Aorta (tissue), 5 donors: ENCODE measurements at places on chromosomes 1 and 21. TPM values are rescaled to one million over a fixed set of nuclear protein-coding genes. Genes with fewer than 3 reads are reported as not detected.

RNF186 gene
- not detected for total RNA-seq

OR2W3 gene
- 0.42 TPM for total RNA-seq

UTP11 gene
- 28.8 TPM for total RNA-seq

DNA sequence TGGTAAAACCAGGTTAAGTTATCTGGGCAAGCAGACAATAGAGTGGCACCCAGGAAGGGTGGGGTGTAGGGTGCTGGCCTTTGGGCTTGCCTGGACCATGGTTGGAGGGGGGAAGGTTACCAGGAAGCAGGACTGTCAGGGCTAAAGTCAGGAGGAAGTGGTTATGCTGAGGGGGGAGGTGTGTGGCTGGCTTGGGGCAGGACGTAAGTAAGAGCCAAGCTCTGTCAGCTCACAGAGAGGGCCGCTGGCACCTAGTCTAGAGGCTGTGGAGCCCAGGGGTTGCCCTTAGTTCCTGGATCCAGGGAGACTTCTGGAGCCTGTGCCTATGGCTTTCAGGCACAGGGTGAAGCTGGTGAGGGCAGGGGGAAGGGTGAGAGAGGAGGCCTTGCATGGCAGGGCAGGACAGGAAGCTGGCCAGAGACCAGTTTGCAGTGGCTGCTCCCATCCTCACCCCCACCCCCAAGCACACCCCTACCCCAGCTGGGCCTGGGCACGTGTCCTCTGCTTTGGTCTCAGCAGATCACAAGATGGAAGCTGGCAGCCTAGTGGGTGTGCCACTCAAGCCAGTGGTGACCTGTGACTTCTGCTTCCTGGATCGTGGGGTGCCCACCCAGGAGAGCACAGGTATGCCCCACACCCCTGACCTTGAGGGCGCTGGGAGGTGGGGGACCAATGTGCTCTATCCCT is 20.5 kb upstream of the SMYD3 start:
- H3K4me3 ChIP-seq: no peak overlapping the region
- DNase-seq: no peak
- H3K27ac ChIP-seq: no peak overlapping the region
- no peaks in the 10 kb centered on the region for H3K27me3 ChIP-seq
- H3K4me1 ChIP-seq: no peaks in the 10 kb centered on the region
- no peaks in the 10 kb centered on the region for H3K36me3 ChIP-seq

DNA sequence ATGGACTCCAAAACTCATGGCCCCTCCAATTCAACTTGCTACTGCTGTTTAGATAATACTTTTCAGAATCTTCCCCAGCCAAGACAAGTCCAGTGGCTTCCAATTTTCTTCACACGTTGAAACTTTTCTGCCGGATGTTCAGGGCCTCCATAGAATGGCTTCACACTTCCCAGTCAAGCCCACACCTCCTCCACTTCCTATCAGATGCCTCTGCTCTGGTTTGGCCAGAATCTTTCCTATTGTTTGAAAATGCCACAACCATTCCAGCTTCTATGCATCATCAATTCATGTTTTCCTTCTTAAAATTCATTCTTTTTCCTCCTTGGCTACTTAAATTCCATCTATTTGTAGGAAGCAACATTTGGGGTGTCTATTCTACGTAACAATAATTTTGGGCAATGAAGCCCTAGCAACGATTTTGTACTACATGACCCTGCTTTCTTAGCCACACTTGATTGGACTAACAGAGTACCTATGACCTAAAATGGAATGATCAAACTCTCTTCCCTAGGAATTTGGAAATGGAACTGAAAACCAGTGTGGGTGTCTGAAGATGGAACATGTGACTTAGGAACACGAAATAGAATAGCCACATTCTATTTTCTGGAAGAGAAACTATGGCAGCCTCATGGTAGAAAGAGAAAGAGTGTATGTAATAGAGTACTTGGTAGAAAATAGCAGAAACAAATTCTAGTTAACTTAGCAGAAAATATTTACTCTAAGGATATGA is 74.1 kb upstream of the CNIH3 start:
- no peak for DNase-seq
- H3K27ac ChIP-seq: no peak overlapping the region
- no peak overlapping the region for H3K4me3 ChIP-seq
- H3K36me3 ChIP-seq: no peaks in the 10 kb centered on the region
- H3K4me1 ChIP-seq: no peaks in the 10 kb centered on the region
- no peaks in the 10 kb centered on the region for H3K27me3 ChIP-seq

DENND2C gene
- 3.6 TPM for total RNA-seq

DNA sequence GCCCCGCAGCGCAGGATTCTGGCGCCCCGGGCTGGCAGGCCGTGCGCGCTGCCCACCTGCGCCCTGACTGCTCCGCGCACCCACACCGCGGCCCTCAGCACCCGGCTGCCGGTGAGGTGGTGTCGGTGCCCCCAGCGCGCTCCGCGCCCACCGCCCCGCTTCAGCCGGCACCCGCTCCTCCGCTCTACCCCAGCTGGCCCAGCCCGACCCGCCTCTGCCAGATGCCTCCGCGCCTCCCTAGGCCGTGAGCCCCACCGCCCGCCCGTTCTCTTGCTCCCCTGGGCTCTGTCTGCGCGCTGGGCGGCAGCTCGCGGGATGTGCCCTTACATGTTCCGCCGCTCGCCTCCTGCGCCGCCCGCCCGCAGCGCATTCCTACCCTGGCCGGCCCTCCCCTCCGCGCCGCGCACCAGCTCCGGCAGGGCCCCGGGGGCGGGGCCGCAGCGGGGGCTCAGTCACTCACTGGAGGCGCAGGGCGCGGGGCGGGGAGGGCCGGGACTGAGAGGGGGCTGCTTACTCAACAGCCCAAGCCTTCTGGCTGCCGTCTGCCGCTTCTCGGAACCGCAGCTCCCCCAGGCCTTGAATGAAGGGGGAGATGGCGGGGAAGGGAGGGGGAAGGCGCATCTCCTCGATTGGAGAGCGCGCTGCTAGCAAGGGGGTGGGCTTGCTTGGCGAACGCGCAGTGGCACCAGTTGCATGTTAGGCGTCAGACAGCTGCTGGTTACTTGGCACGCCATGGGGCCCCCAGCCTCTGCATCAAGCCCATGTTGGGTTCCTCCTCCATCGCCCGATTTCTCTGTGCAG is at the start of gene PHLDA3:
TSS of gene PHLDA3 (minus strand) at position 345 of the 801 bp plus-strand sequence. CDS start 402 bp downstream, outside the sequence.
- no peaks in the 10 kb centered on the region for H3K4me1 ChIP-seq
- H3K27ac ChIP-seq: peak within 1 kb of the TSS; percentile 64
- H3K36me3 ChIP-seq: peaks cover 5% of the 10 kb centered on the region
- peak within 1 kb of the TSS; percentile 85 for H3K4me3 ChIP-seq
- H3K27me3 ChIP-seq: no peaks in the 10 kb centered on the region
- peak; percentile 98 for DNase-seq

DNA sequence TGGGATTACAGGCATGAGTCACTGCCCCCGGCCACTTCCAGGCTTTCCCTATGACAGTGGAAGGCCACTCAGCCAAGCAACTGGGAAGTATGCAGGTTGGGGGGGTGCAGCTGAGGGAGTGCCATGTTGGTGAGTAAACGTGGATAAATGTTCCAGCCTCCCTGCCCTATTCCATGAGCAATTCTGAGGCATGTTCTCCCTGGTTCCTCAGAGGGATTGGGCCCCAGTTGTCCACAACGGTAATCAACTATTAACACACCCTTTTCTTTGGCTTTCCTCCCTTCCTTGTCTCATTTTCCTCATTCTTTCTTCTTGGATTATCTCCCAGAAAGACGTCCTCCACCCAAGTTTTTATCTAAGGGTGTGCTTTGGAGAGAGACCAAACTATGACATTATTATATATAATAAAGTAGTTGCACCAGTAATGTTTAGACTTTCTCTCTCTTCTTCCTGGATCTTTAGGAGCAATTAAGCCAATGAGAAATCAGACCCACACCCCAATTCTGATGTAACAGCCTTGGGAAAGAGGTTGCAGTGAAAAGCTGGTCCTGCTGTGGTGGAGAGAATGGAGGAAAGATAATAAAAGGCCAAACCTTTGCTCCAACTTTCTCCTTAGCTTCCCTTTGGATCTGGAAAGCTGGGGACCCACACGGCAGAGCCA is 6.8 kb upstream of the SLAMF9 start:
- H3K36me3 ChIP-seq: no peaks in the 10 kb centered on the region
- H3K4me1 ChIP-seq: no peaks in the 10 kb centered on the region
- H3K27ac ChIP-seq: no peak overlapping the region

DNA sequence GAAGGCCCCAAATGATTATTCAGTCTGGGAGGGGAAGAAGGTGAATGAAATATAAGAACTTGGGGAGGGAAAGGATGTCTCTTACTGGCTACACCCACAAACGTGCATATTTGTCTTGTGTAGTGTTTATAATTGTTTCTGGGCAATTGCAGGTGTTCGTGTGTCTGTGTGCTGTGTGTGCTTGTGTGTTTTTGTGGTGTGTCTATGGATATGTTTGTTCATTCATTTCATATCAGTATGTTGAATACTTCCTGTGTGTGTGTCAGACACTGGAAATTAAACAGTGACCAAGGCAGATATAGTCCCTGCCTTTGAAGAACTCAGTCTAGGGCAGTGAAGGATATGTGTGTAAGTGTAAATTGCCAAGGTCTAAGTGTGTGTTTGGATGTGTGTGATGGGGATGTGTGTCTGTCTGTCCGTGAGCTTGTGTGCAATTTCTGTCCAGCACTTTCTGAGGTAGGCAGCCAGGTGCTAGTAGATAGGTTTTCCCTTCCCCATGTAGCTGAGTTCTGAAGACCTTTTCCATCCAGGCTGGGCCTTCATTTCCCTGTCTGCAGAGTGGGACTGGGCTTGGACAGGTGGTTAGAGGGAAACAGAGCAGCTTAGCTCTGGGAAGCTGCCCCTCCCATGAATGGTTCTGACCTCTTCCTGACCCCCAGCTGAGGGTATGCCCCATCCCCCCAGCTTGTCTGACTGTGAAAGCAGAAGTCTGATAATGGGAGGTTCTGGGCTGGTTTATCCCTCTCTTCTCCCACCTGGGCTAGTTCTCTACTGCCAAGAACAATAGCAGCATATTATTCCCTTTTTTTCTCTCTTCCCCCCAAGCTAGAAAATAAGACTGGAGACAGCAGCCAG is 3.8 kb downstream of the AGO1 start:
- no peak overlapping the region for H3K4me3 ChIP-seq
- H3K4me1 ChIP-seq: no peaks in the 10 kb centered on the region
- DNase-seq: no peak
- H3K27me3 ChIP-seq: no peaks in the 10 kb centered on the region

DNA sequence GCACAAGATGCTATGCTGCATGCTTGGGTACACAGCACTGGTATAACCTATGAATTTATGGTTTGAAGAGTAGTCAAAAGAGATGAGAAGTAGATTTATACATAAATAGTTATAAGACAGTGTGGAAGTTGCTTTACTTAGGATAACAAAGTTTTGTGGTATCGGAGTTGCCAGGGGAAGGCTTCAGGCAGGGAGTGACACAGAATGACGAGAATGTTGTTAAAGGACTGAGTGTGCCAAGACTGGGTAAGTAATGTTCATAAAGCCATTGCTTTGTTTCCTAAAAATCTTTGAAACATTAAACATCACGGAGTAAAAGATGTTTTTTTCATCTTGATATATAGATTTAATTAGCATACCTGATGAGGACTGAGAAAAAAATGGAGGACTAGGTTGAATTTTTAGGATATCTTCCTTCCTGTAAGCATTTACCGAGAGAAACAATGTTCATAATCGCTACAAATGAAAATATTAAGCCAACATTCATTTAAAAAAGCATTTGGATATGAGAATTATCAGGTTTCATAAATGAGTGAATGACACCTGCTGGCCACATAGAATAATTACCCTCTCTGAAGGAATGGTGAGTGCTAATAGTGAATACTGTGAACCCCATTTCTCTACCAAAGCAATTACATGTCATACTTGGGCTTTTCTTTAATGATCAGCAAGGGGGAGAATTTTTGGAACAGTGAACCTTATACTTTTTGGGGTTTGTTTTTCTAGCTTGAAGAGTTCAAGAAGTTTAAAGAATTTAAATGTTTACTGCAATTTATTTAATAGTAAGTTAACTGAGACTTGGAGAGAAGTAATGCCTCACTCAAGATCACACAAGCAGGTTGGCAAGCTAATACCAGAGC is 28.4 kb downstream of the EXTL2 start:
- no peak overlapping the region for H3K4me3 ChIP-seq
- no peaks in the 10 kb centered on the region for H3K36me3 ChIP-seq
- H3K27me3 ChIP-seq: no peaks in the 10 kb centered on the region
- DNase-seq: no peak

DNA sequence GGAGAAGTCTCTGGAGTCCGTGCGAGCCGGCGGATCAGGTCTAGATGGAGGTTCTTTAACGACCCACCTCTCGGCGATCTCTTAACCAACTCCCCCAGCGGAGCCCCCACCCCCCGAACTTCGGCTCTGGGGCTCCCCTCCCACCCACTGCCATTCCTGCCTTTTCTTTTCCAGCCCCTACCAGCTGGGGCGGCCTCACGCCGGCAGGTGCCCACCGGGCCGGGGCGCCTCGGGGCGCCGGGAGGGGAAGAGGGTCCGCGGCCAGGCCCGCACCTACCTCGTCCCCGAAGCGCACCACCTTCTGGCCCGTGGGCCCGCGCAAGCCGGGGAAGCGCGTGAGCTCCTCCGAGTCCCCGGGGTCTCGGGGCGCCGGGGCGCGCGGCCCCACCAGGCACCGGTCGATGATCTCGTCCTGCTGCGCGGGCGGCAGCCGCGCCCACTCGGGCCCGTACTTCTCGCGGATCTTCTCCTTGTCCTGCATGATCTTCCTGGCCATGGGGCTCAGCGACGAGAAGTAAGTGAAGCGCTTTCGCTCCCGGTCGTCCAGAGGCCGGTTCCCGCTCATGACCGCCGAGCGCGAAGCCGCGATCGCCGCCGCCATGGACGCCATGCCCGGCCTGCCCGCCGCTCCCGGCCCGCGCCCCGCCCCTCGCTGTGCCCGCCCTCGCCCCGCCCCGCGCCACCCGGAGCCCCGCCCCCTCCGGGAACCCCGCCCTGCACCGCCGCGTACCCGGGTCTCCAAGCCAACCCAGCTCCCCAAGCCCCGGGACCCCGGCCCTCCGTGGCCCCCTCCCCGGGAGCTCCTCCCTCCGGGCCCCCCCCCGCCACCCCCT is at the start of gene C1orf198:
TSS of gene C1orf198 (minus strand) at position 619 of the 833 bp plus-strand sequence. CDS start at position 610, 9 bp downstream.
- peak within 1 kb of the TSS; percentile 90 for H3K4me3 ChIP-seq
- H3K27ac ChIP-seq: peak within 1 kb of the TSS; percentile 79
- peak; percentile 95 for DNase-seq
- H3K36me3 ChIP-seq: no peaks in the 10 kb centered on the region
- H3K4me1 ChIP-seq: no peaks in the 10 kb centered on the region
- H3K27me3 ChIP-seq: no peaks in the 10 kb centered on the region

GRCh38 chr1:84181350-84182005 is 37.4 kb downstream of the PRKACB start:
- no peaks in the 10 kb centered on the region for H3K4me1 ChIP-seq
- DNase-seq: no peak
- H3K4me3 ChIP-seq: no peak overlapping the region
- H3K27me3 ChIP-seq: no peaks in the 10 kb centered on the region
- H3K36me3 ChIP-seq: no peaks in the 10 kb centered on the region

DNA sequence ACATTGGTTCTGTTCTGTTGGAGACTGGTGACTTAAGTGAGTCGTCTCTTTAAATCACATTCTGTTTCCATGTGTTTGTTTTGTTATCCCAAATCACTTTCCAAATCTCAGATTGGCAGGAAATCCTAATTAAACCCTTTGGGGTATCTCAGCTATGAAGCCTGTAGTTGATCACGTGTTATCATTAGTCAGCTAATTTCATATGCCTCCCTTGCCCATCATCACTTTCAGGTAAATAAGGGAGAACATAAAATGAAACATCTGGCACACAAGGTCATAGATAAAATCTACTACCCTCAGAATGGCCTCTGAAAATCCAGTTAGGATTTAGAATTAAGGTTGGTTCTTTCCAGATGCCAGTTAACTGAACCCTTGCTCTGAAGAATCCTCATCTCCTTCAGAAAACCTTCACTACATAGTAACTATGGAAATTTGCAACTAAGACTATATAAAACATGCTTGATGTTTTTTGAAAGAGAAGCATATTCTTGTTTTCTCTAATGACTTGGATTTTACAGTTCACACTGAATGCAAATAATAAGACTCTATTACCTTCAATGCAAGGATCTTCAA is 401.5 kb downstream of the DSCAM start:
- H3K4me3 ChIP-seq: no peak overlapping the region
- H3K27me3 ChIP-seq: no peaks in the 10 kb centered on the region
- no peaks in the 10 kb centered on the region for H3K36me3 ChIP-seq
- H3K4me1 ChIP-seq: no peaks in the 10 kb centered on the region
